GM10248 (cell line): ENCODE measurements at places on chromosomes 5 and 9.

DNA sequence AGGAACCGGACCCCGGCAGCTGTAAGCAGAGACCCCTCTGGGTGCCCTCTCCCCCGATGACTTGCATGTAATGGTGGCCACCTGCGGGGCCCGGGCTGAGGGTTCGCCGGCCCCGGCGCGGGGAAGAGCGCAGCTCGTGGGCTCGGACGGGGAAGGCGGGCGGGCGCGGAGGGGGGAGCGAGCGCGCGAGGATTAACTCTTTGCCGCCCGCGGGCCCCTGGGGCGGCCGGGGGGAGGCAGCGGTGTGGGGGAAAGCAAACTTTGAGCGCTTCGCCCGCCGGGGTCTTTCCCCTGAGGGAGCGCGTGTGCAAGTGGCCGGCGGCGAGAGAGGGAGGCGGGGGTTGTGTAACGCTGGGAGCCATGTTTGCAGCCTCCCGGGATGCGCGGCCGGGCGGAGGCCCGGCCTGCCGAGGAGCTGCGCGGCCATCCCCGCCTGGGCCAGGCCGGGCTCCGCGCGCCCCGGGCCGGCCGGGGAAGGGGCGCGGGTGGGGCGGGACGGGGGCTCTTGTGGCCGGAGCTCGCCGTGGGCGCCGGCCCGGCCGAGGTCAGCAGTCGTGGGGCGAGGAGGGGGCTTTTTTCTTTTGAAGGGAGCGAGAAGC is 547 bp downstream of the ANP32B start:
- DNase-seq: peak; percentile 60

- DNase-seq: no peak
These were observed 82.3 kb upstream of the AGXT2 start for GRCh38 chr5:35129921-35130485.

DNA sequence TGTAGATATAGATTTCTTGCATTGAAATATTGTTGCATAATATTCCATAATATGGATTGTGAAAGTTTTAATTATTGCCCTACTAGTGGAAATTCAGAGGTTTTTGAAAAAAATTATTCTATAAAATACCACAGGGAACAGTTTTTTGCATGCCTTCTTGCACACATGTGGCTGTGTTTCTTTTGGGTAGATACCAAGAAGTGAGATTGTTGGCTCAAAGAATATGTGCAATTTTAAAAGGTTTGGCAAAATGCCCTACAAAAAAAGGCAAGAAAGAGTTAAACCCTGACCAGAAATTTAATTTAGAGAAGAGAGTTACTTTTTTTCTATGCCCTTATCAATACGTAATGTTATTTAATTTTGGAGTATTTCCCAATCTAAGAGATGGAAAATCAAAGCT is 270.8 kb upstream of the DAPK1 start:
- DNase-seq: no peak

GRCh38 chr5:135978212-135978631 is 23.4 kb upstream of the LECT2 start:
- no peak for DNase-seq

DNA sequence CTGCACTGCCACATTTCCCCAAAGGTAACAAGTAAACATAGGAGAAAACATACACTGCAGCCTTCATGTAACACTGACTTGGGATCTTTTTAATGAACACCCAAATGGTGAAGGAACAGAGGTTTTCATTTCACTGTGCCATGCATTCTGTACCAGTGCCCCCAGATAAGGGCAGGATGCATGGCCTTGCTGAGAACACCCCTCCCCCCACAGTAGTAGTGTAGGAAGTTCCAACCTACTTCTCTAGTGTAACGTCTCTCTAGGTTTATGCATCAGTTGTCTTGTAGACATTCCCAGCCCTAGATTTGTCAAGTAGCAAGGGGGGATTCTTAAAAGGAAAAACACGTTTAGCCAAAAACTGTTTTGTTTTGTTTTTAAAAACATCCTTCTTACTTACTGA is 29.9 kb downstream of the MAP3K1 start:
- DNase-seq: no peak
